Stromal cell of bone marrow (primary cell): ENCODE measurements at places on chromosomes 2 and 18.
A peak's percentile ranks its signal among the peaks of the same experiment; 100 is the strongest.

DNA sequence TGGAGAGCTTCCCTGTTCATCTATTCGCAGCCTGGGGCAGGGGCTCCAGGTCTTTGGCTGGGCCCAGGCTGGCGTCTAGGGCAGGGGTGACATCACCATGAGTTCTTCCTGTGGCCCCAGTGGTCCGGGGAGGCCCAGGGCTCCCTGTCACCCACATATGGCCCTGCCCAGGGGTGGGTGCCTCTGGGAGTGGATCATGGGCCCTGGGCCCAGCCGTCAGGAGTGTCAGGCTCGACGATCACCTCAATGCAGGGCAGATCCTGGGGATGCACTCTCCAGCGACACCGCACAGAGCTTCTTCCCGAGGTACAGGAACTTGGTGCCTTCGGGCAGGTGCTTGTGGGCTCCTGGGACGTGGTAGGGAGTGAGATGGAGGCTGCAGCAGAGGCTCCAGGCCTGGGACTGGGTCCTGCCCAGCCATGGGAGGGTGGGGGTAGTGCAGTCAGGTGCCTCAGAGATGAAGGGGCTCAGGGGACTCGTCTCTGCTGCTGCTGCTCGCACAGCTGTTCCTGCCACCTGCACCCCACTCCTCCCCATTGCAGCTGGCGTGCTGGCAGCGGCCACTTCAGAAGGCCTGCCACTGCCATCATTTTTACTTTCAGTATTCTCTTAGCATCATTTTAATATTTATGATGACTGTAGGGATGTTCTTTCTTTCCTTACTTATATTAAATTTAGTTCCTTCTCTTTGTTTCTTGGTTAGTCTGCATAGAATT lies 196.0 kb upstream of the VRK2 start:
- no peak for DNase-seq

DNA sequence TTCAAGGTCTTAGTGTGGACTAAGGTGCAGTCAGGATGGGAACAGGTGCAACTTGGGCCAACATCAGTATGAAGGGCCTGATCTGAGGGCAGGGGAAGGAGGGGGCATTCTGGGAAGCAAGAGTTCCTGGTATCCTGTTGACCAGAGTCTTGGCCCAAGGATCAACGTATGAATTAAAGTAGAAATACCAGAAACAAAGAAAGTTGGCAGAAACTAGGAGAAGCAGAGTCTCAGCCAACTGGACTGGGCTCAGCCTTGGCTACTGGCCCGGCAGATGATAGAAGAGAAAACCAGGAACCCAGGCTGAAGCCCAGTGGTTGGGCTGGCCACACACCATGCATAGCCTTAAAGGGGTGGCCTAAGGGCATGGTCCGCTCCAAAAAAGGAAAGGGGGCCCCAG lies 2.3 kb downstream of the CETN1 start:
- no peak for DNase-seq

- DNase-seq: no peak
These were observed 9.7 kb downstream of the CMPK2 start for GRCh38 chr2:6855860-6856547.

- DNase-seq: no peak
These were observed 55.2 kb upstream of the TRIB2 start for GRCh38 chr2:12661489-12661888.

DNA sequence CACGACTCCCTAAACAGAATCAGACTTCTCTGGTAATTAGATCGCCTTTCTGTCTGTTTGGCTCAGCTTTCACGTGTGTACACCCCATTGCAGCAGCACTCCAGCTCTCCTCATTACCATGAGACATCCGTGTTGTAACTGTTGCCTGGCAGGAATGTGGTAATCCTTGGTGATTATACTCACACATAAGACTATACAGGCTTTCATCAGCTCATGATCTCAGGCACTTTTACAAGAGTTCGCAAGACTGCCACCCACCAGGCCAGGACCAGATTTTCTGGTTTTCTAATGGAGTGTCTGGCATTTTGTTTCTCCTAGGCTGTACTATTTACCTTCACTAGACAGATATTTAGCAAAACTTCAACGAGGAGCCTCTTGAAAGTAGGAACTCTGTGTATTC lies 50.2 kb downstream of the ACVR1 start:
- peak; percentile 57 for DNase-seq

DNA sequence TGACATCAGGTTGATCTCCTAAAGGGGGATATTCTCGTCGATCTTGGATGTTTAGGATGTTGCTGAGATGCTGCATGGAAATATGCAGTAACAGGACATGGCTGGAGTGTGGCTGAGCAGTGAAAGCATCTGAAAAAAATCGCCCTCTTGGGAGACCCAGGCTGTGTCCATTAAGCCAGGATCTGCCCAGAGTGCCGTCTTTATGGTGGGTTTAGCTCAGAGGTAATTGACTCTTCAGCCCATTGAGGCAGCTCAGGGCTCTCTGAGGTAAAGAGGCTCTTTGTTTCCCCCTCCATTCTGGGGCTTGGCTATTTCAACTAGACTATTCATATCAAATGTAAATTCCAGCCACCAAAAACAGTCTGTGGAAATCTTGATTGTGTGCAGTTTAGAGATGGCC lies 26.5 kb downstream of the OSBPL6 start:
- no peak for DNase-seq

- no peak for DNase-seq
These were observed 36.3 kb downstream of the MOGAT1 start for GRCh38 chr2:222707689-222708273.

- no peak for DNase-seq
These were observed 443.6 kb upstream of the TRIB2 start for GRCh38 chr2:12273111-12273510.

DNA sequence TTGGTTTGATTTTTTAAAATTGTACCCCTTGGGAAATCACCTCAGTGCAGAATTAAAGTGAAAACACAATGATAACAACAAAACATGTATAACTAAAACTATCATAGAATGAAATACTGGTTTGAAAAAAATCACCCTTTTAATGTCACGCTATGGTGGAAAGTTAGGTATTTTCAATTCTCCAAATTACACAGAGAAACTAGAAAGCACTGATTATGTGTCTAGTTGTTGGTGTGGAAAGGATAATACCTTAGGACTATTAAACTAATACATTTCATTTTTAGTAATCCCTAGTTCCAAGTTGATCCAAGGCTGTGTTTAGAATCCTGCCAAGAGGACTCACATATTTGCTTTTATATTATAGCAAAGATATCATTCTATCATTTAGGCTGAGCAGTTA lies 71.2 kb downstream of the NUP35 start:
- DNase-seq: no peak

GRCh38 chr2:236452238-236452637 lies 117.4 kb upstream of the ACKR3 start:
- DNase-seq: no peak

GRCh38 chr2:127115471-127116199 lies 8.7 kb upstream of the BIN1 start:
- no peak for DNase-seq

- no peak for DNase-seq
These were observed 4.2 kb upstream of the MEIS1 start for GRCh38 chr2:66430505-66431273.

DNA sequence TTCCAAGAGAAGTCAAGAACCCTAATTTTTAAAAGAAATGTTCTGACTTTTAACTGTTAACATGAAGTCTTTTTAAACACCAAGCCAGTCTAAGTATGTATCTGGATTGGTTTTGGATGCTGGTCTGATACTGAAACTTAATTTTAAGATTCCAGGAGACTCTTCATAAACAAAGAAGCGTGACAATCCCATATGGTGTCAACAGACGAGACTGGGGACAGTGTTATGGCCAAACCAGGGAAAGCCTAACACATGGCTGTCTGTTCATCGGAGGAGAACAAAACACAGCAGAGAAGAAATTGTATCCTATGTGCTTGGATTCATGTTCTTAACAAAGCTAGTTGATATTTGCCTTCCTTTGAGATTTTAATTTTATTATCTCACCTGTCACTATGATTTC lies 80.5 kb upstream of the UPP2 start:
- DNase-seq: no peak

DNA sequence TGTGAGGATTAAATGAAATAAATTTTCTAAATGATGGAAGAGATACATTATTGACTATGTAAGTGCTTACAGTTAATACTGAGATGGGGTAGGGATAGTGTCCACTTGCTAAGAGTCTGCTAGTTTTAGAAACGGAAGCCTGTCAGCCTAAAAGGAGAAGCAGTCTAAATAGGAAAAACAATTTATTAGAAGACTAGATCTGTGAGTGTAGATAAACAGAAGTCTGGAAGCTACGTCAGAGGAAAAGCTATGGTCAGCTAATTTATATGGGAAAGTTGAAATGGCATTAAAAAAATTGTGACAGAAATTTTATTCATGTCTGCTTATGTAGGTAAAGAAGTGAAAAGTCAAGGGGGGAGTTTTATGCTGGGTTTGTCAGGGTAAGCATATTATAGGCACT lies 1338.4 kb upstream of the CHAC2 start:
- DNase-seq: no peak

DNA sequence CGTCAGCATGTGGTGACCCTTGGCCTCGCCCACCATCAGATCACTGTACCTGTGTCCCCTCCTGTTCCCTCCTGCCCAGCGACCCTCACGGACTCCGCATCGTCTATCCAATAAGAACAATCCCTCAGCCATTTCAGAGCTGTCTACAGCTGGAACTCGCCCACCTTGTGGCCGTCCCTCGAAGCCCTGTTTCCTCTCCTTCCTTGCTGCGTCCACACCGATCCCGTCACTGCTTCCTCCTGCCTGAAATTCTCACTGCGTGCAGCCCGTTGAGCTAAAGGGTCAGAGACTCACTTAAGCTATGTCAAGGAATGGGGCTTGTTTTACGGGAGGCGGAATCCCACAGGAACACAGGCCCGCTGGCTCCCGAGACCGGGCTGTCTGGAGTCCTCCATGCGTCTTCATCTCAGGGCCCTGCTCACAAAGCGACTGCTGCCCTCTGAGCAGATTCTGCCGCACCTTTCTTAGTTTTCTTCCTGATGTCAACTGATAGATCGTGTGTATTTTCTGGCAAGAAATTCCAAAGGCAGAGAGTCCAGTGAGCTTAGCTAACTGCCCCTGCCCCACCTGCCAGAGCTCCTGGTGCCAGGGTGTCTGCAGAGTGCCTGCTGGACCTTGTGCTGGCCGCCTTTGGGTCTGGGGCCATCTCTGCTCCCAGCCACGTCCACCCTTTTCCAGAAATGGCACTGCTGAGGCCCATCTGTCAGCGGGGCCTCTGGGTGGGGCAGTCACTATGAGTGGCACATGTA lies 35.3 kb downstream of the KLHL29 start:
- DNase-seq: no peak

- DNase-seq: no peak
These were observed 251.5 kb downstream of the TXNL1 start for GRCh38 chr18:56386856-56387255.
